Fibroblast of lung (primary cell): ENCODE measurements at places on chromosomes 16 and 17. TPM values are rescaled to one million over a fixed set of nuclear protein-coding genes. Genes with fewer than 3 reads are reported as not detected.

PDE6G gene
- total RNA-seq = 0.17 TPM in 1 of 2 replicates, not detected in the other

ABCC6 gene
- total RNA-seq = 2.1 and 6.3 TPM in 2 replicates

CENPT gene
- 15.4 and 23.1 TPM in 2 replicates for total RNA-seq

CHAD gene
- total RNA-seq = not detected in 2 replicates

IL17C gene
- not detected in 2 replicates for total RNA-seq
